ENCODE measurements at places on chromosomes 1 and 21. TPM values are rescaled to one million over a fixed set of nuclear protein-coding genes. Genes with fewer than 3 reads are reported as not detected.

GRCh38 chr1:74205266-74205665, 7.2 kb downstream of the FPGT start:
- DNase-seq: no peak

The BATF3 gene
- not detected for total RNA-seq

DNA sequence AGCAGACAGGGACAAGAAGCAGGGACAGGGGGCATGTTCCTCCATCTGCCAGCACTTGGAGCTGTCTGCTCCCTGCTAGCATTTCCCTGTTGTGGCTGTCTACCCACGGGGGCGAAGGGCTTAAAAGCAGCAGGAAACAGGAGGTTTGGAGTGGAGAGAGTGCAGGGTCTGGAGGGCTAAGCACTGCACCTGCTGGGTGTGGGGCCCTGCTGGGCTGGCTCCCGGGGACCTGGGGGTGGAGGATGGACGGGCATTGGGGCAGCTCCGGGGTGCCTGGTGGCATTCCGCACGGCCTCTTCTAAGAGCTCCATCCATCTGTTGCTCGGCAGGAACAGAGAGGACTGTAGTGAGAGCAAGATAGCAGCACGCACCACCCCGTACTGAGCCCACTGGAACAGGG, 21.2 kb downstream of the LRRC71 start:
- DNase-seq: no peak

DNA sequence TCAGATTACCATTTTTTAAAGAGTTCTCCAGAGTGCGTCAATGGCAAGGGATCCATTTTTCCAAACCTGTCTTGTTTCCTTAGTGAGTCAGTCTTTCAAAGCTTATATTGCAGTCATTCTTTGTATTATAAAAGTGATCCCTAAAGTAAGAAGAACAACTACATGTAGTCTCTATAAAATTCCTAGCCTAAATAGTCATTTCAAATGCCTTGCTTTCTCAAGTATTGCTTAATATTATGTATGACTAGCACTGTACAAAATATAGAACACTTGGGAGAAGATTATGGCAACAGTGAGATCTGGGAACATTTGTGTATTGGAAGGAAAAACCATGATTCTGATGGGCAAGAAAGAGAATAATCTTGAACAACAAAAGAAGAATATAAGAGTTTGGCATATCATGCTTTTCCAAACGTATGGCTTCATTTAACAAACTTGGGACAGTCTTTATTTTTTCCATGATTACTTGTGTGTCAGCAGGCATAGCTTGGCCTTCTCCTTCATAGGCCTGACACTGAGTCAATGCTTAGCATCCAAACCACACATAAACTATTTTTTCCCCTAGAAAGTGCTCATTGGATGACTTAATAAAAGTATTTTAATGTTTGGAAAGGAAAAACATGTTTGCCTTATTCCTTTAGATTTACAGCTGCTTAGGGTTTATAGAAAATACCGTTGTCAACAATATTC, 547.4 kb downstream of the LTN1 start:
- no peak for DNase-seq

- no peak for DNase-seq
These were observed 69.0 kb downstream of the MAGI3 start for GRCh38 chr1:113459279-113459678.

DNA sequence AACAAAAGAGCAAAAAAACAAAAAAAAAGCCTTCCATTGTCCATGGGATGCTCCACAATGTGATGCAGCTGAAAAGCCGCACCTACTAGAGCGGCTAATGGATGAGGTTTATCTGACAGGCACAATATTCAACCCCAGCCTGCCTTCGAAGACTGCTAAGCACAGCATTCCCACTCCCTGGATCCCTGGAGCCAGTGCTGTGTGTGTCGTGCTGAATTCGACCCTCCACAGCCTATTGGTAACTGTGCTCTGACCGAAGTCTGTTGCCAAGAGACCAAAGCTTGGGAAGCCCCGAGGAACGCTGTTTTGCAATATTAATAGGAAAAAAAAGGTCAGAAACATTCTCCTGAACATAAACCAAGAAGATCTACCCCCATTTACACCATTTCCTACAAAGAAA, 57.2 kb upstream of the PUM1 start:
- DNase-seq: no peak

All from transverse colon (tissue), 4 donors.